Ascending aorta (tissue), 2 donors: ENCODE measurements at places on chromosomes 3 and 15.

- no peaks in the 10 kb centered on the region for H3K36me3 ChIP-seq
- no peak for DNase-seq
- H3K27me3 ChIP-seq, result no peaks in the 10 kb centered on the region
- H3K27ac ChIP-seq, result no peak overlapping the region
- no peak overlapping the region for H3K4me3 ChIP-seq
- H3K4me1 ChIP-seq, result no peaks in the 10 kb centered on the region
Observed at GRCh38 chr15:34122771-34123183, 20.9 kb downstream of the PGBD4 start.

- peaks cover 6% of the 10 kb centered on the region for H3K4me1 ChIP-seq
- no peaks in the 10 kb centered on the region for H3K27me3 ChIP-seq
- no peaks in the 10 kb centered on the region for H3K36me3 ChIP-seq
- peak; percentile 19 for DNase-seq
- no peak overlapping the region for H3K4me3 ChIP-seq
Observed at GRCh38 chr3:13379201-13379830, 40.8 kb downstream of the NUP210 start.

- H3K4me1 ChIP-seq, result peaks cover 41% of the 10 kb centered on the region
- H3K4me3 ChIP-seq, result no peak overlapping the region
- no peak for DNase-seq
- H3K27ac ChIP-seq, result peak overlapping the region; percentile 91
- H3K36me3 ChIP-seq, result no peaks in the 10 kb centered on the region
Observed at GRCh38 chr3:99967796-99968195, 146.5 kb downstream of the FILIP1L start.

DNA sequence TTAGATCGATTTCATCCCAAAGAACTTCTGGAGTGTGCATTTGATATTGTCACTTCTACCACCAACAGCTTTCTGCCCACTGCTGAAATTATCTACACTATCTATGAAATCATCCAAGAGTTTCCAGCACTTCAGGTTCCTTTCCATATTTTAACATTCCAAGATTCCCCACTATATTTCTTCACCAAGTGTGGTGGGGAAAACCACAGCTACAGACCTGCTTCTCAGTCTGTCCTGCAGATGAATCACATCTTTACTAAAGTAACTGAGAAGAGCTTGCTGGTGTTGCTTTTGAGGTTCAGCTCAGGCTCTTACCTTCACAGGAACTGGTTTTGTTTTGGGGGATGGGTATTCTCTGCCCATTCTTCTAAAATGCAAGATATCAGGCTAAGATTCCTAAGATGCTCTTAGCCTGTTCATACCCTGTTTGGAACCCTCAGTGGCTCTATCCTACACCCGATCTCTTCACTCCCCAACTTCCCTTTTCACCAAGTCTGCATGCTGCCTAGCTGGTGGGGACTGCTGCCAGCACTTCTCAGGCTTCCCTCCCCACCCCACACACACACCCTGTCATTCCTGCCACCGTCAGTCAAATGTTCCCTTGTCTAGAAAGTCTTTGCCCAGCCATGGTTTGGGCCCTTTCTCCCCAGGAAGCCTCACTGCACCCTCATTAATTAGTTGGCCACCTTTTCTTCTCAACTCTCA lies 30.8 kb downstream of the SRP14 start:
- DNase-seq, result no peak
- H3K27me3 ChIP-seq, result no peaks in the 10 kb centered on the region
- peaks cover 52% of the 10 kb centered on the region for H3K36me3 ChIP-seq
- no peaks in the 10 kb centered on the region for H3K4me1 ChIP-seq
- H3K27ac ChIP-seq, result no peak overlapping the region

- no peak for DNase-seq
- no peaks in the 10 kb centered on the region for H3K36me3 ChIP-seq
- H3K4me1 ChIP-seq, result peaks cover 3% of the 10 kb centered on the region
- H3K27me3 ChIP-seq, result no peaks in the 10 kb centered on the region
Observed at GRCh38 chr3:178703268-178703975, 167.2 kb downstream of the KCNMB2 start.
